NCI-H1930 (cell line): ENCODE measurements at places on chromosomes 3 and 15.

DNA sequence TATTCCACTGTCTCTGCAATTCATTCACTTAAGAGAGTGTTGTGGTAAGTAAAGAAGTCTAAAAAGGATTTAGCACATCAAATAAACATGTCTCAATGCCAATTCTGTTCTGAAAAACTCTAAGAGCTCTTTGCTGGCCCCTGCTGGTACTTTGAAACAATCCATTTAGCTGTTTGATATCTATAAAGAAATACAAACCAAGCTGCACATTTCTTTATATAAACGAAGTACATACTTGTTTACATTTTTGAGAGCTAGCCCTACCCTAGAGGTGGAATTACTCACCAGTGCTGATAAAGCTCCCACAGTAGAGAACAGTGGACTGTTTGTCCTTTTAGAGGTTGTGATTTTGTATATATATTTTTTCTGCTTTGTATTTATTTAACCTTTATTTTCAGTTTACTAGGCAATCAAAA is 75.5 kb downstream of the NEDD4 start:
- no peak for DNase-seq

- DNase-seq: no peak
These were observed 14.7 kb upstream of the HHATL start for GRCh38 chr3:42717306-42717705.

- DNase-seq: no peak
These were observed 132.4 kb upstream of the PLXNA1 start for GRCh38 chr3:126850370-126851085.

GRCh38 chr15:69819371-69819770 is 278.3 kb downstream of the TLE3 start:
- DNase-seq: no peak

GRCh38 chr3:179829401-179829800 is 176.6 kb downstream of the USP13 start:
- DNase-seq: no peak

DNA sequence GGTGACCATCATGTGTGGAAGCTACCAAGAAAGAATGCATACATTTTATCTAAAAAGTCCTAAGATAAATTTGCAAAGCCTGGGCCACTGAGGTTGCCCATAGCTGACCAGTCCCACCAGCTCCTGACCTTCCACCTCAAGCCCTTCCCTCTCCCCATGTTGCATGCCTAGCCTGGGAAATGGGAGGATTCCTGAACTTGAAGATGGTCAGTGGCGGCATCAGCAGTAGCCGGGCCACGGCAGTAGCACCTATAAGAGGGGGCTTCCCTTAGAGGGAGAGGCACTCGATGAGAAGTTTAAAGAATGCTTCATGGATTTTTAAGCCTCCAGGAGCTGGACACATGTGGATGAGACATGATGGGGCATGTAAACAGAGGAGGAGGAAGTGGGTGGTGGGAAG is 172.1 kb downstream of the KLF13 start:
- no peak for DNase-seq

- no peak for DNase-seq
These were observed 99.5 kb upstream of the THRB start for GRCh38 chr3:24594161-24594560.

DNA sequence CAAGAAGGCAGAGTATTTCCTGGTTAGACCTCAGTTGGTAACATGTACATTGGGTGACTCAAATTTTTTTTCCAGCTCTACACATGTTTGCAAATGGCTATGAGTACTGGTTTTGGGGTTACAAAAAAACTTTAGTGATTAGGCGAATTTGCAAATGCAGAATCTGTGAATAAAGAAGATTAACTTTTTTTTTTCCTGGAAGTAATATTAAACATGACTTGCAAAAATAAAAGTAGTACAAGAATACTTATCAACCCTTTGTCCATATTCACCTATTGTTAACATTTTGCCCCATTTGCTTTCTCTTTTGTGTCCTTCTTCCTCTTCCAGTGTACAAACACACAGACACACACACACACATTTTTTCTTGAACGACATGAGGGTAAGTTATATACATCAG is 47.6 kb upstream of the RYK start:
- no peak for DNase-seq

DNA sequence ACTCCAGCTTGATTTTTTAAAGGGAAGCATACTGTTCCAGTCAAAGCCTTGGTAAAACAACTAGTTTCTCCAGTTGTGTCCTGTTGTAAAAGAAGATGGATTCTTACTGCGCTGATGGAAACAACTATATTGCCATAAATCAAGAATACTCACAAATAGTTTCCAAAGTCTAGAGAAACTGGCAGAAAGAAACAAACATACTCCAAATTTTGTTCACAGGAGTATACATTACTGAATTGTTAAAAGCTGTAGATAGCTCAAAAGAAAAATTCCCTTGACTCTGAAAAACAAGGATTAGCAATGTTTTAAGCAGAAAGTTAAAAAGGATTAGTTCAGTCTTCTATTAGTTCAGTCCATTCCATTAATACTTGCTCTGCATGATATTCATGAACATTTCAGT is 27.6 kb downstream of the SORD start:
- no peak for DNase-seq
